ENCODE measurements at places on chromosomes 7 and 10.

- DNase-seq, result no peak
Measured at GRCh38 chr7:95636140-95636940, 40.0 kb upstream of the PDK4 start.

GRCh38 chr10:91891125-91892001, 17.9 kb downstream of the FGFBP3 start:
- no peak for DNase-seq

GRCh38 chr7:130641040-130641439, 27.5 kb downstream of the COPG2 start:
- DNase-seq, result no peak

DNA sequence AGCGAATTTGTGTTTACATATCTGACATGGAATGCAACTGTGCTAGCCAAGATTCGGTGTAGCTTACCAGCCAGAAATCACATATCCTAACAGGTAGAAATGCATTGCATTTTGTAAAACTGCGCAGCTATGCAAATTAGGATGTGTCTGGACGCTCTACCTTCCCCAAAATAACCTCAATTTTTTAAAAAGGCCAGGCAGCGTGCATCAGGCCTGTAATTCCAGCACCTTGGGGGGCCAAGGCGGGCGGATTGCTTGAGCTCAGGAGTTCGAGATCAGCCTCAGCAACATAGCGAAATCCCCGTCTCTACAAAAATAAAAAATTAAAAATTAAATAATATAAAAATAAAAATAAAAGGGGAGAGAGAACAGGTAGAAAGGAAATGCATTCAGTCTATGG, 305.0 kb downstream of the TYW1 start:
- DNase-seq, result no peak

GRCh38 chr10:100448951-100449350, 13.9 kb upstream of the WNT8B start:
- no peak for DNase-seq

GRCh38 chr7:134056816-134057215, 70.3 kb upstream of the LRGUK start:
- no peak for DNase-seq

- DNase-seq, result no peak
Measured at GRCh38 chr10:130807096-130807495, 504.4 kb downstream of the TCERG1L start.

DNA sequence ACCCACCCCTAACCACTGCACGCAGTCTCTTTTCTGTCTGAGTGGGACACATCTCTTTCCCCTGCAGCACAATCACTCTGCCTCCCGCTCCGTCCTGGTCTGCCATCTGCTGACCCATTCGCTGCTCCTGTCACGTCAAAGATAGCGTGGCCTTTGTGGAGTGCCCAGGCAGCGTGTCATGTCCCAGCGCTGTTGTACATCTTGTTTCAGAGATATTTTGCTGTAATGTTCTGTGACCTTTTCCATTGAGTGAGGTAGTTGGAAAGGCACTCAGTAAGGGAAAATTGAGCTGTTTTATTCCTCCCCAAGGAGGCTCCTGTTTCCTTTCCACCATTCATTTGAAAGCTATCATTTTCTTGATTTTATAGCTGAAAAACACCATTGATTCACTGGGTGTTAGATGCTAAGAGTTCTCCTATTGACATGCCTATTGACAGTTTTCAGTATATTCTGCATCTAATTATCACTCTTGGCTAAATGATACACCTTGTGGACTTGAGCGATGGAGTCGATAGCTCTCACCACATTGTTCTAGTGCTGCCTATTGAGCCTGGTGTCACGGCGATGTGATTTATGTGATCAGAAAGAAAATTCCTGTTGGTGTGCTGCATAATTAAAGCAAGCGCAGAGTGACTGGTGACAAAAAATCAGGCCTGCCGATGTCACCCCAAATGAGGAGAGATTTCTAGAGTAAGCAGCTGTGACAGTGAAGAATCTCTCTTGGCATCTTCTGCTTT, 372.6 kb downstream of the LRMDA start:
- DNase-seq, result no peak

- DNase-seq, result no peak
Measured at GRCh38 chr7:70571403-70571934, 560.5 kb upstream of the GALNT17 start.

DNA sequence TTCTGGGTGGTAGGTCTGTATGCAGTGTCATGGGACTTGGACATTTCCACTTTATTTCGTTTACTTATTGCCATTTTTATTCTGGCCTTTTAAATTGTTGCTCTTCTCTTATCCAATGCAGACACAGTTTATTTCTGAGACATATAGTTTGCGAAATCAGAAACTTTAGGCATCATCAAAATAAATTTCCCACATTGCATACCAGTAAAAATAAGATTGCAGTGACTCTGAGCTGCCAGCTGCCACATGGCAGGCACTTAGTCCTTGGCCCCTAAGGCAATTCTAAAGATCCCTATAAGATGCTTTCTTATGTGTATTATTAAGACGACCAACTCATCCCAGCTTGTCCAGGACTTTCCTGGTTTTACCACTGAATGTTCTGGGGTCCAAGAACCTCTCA, 81.8 kb upstream of the ANKRD1 start:
- DNase-seq, result no peak

DNA sequence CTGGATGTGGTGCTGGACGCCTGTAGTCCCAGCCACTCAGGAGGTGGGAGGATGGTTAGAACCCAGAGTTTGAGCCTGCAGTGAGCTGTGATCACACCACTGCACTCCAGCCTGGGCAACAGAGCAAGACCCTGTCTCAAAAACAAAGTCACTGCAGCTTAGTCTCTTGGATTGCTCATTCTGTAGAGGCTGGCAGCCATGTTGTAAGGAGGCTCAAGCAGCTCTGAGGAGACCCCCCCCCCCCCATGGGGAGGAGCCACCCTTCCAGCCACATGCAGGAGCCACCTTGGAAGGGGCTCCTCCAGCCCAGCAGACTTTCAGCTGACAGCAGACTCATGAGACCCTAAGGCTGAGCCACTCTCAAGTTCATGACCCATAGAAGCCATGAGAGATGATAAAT, 68.4 kb downstream of the FOXL3 start:
- no peak for DNase-seq

DNA sequence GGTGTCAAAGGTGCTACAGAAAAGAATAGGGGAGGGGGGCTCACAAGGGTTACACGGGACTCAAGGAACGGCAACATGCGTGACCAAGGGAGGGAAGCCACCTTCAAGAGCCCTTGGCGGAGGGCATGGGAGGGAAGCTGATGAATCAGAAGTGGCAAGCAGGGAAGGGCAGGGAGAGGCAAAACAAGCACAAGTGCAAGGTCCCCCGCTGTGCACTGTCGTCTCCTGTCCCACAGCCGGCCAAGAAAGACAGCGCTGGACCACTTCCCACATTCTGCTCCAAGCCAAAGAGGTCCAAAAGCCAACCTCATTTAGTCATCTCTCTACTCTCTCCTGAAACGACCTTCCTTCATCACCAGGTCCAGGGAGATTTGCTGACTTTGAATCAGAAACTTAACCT, 102.7 kb downstream of the CALN1 start:
- DNase-seq, result no peak

GRCh38 chr7:14902589-14903067, at the start of gene DGKB:
Gene DGKB (minus strand): TSS chr7:14902751.
- no peak for DNase-seq

GRCh38 chr7:148437043-148437442, 153.5 kb upstream of the C7orf33 start:
- DNase-seq, result no peak

GRCh38 chr7:157234271-157234670, 95.5 kb downstream of the UBE3C start:
- DNase-seq, result no peak

DNA sequence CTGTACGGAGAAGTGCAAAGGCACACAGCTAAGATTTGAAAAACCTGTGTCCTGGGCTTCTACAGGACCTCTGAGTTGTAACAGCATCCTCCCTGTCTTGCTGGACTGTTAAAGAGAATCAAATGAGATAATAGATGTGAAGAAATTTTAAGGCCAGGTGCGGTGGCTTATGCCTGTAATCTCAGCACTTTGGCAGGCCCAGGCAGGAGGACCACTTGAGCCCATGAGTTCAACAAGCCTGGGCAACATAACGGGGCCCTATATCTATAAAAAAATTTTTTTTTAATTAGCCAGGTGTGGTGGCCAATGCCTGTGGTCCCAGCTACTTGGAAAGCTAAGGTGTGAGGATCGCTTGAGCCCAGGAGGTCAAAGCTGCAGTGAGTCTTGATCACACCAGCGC, 2.9 kb upstream of the ARHGAP21 start:
- DNase-seq, result no peak
